ENCODE measurements at places on chromosomes 16 and 17.

- DNase-seq: no peak
Observed at GRCh38 chr17:8375738-8376259, 705 bp downstream of the KRABD2 start.

DNA sequence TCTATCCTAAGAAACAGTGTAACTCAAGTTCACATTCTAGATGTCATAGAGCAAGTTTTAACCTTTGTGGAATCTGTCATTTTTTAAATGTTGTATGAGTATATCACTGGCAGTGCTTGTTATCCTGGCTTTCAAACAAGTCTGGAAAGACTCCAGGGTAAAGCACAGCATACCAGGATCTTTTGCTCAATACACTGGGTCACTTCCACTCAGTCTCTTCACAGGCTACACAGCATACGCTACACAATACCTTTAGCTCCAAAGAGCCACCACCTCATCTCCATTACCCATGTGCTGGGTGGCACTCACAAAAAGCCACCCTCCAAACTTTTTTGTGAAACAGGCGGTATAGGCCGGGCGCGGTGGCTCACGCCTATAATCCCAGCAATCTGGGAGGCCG, 69.5 kb downstream of the PARN start:
- no peak for DNase-seq

DNA sequence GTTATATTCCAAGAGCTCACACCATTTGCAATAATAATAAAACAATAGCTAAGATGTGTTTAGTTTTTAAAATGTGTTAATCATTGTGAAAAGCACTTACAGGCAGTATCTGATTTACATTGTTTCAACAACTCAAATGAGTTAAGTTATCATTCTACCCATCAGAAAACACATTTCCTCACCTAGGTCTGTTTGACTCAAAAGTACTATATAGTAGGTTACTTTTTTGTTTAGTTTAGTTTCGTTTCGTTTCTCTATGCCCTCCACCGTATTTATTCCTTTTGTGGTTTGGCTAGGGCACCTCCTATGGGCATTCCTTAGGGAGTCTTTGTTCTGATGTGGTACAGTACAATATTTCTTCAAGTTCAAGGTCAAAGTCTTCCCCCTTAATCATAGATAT, 201.6 kb downstream of the PRKCB start:
- DNase-seq: no peak

DNA sequence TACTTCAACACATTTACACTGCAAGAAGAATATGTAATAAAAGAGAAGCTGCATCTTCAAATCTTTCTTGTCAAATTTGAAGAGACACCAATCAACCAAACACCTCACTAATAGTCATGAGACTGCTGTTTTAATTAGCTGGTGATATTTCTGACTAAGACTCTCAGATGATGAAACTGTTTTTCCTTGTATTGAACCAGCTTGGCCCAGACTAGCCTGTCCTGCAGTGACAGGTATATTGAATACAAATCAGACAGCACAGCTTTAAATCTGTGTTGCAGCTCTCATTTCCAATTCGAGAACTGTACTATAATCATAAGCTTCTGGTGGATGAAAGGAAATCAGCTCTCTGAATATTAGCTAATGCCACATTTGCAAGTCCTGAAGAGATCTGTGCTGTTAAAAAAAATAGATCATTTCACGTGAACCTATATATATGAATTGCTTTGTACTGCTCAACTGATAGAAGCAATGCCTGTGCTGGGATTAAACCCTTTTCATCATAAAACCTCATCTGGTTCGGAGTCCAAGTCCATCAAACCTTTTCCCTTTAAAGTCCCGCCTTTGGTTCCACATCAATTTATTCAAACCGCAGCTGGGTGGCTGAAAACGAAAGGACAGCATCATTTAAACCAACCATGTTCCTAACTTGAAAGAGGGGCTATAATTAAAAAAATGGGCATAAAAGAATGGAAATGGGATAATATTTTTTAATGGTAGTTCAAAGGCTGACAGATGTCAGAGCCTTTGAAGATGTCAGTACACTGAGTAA, 306.2 kb downstream of the CEP112 start:
- no peak for DNase-seq

DNA sequence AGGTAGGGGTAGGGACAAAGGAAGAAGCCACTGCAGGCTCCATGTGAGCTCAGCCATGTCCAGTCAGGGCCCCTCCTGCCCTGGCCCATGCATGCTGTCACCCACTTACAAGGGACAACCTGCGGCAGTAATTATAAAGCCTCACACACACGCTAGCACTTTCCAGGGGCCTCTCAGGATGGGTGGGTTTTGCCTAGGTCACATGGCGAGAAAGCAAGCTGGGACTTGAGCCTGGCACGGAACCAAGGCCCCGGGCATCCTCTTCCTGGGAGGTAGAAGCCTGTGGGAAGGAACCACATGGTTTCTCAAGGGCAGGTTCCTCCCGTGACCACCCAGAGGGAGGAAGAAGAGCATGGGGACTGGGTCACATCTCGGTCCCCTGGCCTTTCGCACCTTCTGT, 7.0 kb downstream of the ZNF319 start:
- no peak for DNase-seq

- no peak for DNase-seq
Observed at GRCh38 chr17:49454050-49454449, 39.4 kb upstream of the PHB1 start.

DNA sequence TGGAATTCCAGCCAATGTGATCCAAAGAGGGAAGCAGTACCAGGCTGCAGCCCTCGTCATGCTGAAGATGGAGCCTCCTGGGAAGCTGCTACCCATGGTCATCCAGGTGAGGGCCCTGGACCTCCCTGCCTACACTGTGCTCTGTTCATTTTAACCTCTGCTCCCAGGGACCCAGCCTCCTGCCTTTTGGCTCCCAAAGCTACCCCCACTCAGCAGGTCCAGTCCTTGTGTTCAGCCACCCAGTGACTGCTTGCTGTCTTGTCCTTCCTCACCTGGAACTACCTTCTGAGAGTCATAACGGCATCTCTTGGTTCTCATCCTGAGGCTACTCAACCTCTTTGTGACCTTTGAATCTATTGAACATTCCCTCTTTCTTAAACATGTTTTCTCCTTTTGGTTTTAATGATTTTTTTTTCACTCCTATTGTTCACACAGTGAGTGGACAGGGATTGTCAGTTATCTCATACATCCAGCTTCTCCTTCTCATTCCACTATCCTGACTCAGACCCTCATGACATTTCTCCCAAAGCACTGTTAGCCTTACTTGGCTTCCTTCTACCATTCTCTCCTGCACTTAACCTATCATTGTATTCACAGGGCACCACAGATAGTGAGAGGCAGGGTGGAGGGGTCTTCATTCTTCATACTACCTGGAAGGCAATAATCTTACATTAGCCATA, 53.3 kb downstream of the GOSR1 start:
- no peak for DNase-seq

DNA sequence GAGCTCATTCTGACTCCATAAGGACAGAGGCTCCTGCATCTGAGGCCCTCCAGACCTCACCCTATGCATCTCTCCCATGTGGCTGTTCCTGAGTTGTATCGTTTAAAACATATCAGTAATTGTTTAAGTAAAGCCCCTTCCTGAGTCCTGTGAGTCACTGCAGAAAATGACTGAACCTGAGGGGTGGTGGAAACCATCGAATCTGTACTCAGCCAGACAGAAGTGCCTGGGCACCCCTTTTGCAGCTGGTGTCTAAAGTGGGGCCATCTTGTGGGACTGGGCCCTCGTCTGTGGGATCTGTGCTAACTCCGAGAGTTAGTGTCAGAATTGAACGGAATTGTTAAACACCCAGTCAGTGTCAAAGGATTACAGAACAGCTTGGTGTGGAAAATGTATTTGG, 25.4 kb downstream of the CMTM3 start:
- DNase-seq: no peak

GRCh38 chr16:85676466-85676865, 12.3 kb downstream of the GINS2 start:
- DNase-seq: no peak

- no peak for DNase-seq
Observed at GRCh38 chr16:20676268-20676825, 21.1 kb downstream of the ACSM1 start.

DNA sequence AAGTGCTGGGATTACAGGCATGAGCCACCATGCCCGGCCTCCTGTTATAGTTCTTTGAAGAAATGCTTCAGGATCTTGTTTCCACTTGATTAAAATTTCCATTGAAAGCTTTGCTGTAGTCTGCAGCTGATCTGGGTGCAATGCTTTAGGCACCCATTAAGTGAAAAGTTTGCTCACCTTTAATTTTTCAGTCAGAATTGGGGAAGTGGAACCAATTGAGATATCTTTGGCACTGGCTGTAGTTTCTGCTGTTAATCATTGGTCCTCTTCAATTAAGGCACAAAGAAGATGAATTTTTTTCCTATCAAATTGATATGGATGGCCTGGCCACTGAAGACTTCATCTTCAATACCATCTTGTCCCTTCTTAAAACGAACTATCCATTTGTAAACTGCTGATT, 336.1 kb upstream of the TBX2 start:
- DNase-seq: no peak

DNA sequence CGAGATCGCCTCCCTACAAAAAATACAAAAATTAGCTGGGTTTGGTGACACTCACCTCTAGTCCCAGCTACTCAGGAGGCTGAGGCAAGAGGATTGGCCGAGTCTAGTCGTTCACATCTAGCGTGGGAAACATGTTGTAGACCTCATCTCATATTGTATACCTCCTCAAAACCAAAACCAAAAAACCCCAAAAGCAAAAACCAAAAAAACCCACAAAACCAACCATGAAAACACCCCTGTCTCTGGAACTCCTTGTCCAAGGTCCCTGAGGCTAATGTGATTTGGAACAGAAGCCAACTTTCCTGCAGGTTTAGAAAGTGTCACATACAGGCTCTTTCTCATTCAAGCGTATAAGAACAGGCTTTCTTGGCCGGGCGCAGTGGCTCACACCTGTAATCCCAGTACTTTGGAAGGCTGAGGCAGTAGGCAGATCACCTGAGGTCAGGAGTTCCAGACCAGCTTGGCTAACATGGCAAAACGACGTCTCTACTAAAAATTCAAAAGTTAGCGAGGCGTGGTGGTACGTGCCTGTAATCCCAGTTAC, 29.0 kb downstream of the RAB11FIP3 start:
- DNase-seq: no peak

DNA sequence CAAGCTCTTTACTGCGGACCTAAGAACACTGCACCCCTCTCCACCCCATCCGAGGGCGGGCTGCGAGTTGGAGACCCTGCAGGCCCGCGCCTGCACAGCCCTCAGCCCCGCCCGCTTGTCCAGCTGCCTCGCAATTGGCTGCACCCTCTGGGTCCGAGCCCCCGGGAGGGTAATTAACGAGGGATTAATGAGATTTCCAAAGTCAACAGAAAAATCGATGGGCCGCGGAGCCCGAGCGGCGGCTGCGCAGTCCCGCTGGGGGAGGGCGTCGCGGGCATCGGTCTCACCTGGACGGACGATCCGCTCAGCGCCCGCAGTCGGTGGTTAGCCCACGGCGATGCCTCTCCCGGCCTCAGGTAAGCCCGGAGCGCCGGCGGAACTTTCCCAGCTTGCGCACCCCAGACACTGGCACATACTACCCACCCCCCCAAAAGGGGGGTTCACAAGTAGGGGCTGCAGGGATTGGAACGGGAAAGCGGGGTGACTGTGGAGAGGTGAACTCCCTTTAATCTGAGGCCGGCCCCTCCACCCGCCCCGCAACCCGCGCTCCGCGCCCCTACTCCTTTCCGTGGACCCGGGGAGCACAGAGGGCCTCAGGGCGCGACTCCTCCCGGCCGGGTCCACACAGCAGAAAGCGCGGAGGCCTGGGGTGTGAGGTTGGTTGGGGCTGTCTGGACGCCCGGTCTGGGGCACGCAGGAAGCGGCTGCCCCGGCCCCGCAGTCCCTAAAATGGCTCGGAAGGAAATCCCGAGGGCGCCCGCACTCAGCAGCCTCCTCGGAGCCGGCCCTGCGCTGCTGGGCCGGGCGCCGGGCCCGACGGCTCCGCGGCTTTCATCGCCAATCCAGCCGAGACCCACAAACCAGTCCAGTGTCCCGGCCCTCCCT, at the start of gene OTOP3:
OTOP3 (plus strand) TSS at position 314 of the 885 bp plus-strand sequence; CDS start at position 338, 24 bp downstream.
- no peak for DNase-seq

DNA sequence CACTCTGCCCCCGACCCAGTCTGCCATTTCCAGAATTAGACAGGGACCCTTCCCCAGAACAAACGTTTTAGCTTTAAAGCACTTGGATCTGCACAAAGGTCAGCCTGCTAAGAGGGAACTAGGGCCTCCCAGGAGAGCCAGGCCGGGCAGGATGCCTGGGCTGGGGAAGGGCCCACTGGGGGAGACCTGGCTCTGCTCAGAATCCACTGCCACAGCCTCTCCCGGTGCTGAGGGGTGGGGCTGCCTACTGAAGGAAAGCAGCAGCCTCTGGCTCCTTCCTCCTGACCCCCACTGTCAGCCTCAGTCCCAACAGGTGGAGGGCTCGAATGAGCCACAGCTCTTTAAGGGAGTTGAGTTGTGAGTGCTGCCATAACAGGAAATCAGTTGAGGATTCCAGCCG, 1.7 kb downstream of the YBX2 start:
- DNase-seq: no peak

- no peak for DNase-seq
Observed at GRCh38 chr17:15492791-15493692, 25.6 kb upstream of the CDRT4 start.

DNA sequence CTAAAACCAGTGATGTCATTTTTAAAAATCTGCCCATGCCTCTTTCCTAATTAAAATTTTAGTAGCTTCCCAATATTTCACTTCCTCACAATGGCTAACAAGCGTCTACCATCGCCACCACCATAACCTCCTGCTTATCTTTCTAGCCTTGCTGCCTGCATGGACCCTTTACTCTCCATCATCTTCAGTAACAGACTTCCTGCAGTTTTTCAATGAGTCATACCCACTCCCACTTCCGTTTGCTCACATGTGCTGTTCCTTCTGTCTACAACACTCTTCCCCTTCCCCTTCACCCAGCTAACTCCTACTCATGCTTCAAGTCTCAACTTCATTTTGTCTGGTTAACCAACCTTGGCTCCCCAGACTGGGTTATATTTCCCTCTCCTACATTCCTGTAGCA, 12.8 kb upstream of the SKAP1 start:
- DNase-seq: no peak

- no peak for DNase-seq
Observed at GRCh38 chr16:22183901-22184614, 21.8 kb downstream of the SDR42E2 start.

DNA sequence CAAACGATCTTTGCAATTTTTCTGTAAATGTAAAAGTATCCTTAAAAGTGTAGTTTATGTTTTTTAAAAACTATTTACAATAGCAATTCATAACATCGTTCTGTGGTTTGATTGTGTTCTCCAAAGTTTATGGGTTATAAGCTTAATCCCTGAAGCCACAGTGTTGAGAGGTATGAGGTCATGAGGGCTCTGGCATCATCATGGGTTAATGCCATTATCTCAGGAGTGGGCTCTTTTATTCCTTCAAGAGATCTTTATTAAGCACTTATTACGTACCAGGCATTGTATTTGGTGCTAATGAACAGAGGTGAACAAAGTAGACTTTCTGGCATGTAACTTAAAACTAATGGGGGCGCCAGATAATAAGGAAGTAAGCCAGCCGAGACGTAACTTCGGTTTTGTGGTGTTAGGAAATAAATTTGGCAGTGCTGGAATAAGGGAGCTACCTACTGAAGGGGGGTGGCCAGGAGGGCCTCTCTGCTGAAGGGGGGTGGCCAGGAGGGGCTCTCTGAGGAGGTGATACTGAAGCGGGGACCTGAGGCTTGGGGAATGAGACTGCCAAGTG, 158.1 kb downstream of the VPS53 start:
- DNase-seq: no peak

- DNase-seq: no peak
Observed at GRCh38 chr17:19344311-19345066, 18.0 kb downstream of the B9D1 start.

- no peak for DNase-seq
Observed at GRCh38 chr16:68417711-68418301, 30.5 kb downstream of the SMPD3 start.

Data from vagina (tissue), 2 donors.